ENCODE measurements at places on chromosomes 4 and X.

GRCh38 chr4:36692586-36692985 lies 411.2 kb downstream of the DTHD1 start:
- no peak for DNase-seq

DNA sequence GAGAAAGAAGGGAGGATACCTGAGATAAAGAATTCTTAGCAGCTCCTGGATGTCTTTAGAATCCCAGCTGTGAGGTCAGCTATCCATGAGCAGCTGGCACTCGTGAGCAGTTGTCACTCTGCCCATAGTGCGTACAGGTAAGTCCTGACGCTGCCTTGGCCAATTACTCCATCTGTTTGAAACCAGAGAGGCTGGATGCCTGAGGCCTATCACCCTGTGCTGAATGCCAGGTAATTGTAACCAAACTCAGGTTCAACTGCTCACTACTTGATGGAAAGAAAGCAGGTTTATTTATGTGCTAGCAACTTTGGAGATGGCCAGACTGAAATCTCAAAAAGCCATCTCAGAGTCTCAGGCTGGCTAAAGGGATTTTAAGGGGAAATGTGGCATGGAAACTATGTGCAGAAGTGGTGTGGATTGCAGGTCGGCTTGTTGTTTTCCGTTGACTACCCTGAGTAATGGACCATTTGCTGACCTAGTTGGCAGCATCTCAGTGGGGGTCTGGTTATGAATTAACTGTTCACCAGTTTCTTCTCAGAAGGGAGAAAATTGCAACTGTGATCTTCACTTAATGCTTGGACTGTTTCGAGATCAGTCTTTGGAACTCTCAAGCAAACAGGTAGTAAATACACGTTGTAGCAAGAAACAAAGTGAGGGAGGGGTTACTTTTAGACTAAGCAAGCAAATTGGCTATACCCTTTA lies 1614.0 kb upstream of the PCDH10 start:
- DNase-seq, result no peak

DNA sequence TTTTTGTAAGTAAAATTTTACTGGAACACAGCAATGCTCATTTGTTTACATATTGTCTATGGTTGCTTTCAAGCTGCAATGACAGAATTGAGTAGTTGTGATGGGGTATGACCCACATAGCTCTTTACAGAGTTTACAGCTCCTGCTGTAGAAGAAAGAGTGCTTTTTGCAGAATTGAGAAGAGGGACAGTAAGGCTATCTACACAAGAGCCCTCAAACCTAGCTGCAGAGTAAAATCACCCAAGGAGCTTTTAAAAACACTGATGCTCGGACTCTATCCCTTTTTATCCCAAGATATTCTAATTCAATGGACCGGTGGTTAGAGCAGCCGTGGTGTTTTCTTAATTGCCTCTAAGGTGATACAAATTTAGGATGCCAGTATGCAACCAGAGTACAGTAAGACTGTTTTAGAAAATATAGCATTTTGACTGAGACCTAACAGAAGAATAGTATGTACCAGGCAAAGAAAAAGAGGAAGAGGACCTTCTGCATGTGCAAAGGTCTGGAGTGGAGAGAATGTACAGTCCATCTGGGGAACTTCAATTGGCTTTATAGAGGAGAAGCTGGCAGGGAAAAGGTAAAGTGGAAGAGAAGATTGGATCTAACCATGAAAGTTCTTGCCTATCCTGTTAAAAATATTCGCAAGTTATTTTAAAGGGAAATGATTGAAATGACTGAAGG lies 663.6 kb upstream of the CPEB2 start:
- no peak for DNase-seq

- DNase-seq, result no peak
Observed at GRCh38 chr4:47160095-47160494, 128.7 kb downstream of the GABRB1 start.

GRCh38 chr4:127856813-127857447 lies 23.8 kb upstream of the PLK4 start:
- peak; percentile 80 for DNase-seq

- DNase-seq, result no peak
Observed at GRCh38 chr4:4320951-4321714, 31.1 kb downstream of the ZBTB49 start.

DNA sequence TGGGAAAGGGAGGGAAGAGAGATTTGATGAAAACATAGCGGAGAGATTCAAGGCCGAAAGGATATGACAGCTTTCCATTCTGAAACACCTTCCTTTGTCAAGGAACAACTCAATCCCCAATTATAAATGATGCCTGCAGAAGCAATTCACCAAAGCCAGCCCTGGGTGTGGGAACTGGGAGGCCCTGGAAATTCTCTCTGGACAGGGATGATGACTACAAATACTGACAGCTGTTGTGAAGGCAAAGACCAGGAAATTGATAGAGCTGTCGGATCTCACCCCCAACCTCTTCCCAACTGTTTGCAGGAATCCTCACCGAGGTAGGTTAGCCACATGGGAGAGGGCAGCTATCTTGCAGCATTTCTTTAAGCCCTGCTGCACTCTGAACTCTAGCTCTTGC lies 54.3 kb downstream of the CCDC149 start:
- DNase-seq, result no peak

DNA sequence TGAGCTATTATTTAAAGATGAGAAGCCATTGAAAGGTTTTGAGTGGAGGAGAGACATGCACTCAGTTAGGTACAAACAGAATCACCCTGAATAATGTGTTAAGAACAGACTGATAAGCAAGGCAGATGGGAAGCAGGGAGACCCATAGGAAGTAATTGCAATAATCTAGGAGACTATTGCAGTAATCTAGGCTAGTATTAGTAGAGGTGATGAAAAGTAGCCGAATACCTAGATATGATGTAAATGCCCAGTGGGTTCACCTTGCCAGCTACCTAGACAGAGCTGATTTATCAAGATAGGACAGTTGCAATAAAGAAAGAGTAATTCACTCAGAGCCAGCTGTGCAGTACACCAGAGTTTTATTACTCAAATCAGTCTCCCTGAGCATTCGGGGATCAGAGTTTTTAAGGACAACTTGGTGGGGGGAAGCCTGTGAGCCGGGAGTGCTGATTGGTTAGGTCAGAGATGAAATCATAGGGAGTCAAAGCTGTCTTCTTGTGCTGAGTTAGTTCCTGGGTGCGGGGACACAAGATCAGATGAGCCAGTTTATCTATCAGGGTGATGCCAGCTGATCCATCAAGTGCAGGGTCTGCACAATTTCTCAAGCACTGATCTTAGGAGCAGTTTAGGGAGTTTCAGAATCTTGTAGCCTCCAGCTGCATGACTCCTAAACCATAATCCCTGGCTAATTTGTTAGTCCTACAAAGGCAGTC lies 427.5 kb downstream of the RPA4 start:
- DNase-seq, result no peak

GRCh38 chrX:14497184-14497666 lies 32.1 kb upstream of the GLRA2 start:
- DNase-seq, result peak; percentile 9

Measured in AG20443 (cell line).